ENCODE measurements at places on chromosomes 6 and 20.

- no peak for DNase-seq
These were observed 137.5 kb upstream of the BACH2 start for GRCh38 chr6:90434094-90434493.

DNA sequence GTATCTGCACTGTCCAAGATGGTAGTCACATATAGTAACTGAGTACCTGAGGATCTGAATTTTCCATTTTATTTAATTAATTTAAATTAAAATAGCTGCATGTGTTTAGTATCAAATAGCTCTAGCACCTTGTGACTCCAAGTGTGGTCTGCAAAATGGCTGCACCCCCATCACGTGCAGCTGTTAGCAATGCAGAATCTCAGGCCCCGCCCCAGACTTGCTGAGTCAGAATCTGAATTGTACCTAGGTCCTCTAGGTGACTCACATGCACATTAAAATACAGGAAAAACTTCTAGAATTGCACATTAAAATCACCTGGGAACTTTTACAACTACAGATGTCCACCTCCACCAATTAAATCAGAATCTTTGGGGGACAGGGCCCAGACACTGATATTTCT lies 19.2 kb upstream of the FAM83C start:
- no peak for DNase-seq

- DNase-seq = no peak
These were observed 26.9 kb downstream of the NRN1 start for GRCh38 chr6:5979650-5980420.

DNA sequence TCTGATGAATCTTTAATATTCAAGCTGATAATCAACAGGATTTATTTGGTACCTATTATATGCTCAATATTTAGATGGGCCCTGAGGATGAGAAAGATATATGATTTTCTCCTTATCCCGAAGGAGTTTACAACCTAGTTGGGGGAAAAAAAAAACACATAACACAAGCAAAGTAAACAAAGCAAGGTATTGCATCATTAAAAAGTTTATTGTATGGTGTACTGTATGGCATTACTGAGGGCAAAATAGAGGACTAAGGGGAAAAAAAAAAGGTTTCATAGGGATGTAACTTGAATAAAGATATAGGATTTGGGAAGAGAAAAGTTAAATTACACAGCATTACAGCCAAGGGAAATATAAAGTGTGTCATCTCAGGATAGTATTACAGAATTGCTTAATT lies 574.7 kb downstream of the TBC1D32 start:
- no peak for DNase-seq

- DNase-seq = no peak
These were observed 87.6 kb upstream of the COL21A1 start for GRCh38 chr6:56334937-56335336.

DNA sequence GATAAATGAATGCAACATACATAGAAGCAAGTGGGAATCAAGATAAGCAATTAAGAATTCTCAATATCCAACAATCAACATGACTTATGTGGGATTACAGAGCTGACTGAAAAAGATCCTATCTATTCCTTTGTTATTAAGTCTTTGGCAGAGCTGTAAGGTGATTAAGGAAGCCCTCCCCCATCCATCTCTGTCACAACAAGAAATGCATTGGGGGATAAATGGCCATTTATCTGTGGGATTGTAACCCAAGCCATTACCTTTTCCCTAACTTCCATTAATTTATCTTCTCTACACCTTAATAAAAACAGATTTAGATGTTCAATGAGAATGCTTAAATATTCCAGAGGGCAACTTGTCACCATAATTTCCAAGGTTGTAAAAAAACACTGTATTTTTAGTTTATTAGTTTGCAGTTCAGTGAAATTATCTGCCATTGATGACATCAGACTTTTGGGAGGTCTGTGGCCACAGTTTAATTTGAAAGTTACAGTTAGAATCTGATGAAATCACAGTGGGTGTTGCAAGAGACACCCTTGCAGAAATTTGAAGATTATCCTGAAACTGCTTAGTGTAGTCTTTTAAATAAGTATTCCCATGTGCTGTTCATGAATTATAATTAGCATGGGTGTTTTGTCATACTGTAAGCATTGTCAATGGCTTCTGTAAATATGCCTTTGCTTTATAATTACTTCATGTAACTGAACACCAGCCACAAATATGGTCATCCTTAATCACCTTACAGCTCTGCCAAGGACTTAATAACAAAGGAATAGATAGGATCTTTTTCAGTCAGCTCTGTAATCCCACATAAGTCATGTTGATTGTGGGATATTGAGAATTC lies 49.4 kb upstream of the FYN start:
- no peak for DNase-seq

DNA sequence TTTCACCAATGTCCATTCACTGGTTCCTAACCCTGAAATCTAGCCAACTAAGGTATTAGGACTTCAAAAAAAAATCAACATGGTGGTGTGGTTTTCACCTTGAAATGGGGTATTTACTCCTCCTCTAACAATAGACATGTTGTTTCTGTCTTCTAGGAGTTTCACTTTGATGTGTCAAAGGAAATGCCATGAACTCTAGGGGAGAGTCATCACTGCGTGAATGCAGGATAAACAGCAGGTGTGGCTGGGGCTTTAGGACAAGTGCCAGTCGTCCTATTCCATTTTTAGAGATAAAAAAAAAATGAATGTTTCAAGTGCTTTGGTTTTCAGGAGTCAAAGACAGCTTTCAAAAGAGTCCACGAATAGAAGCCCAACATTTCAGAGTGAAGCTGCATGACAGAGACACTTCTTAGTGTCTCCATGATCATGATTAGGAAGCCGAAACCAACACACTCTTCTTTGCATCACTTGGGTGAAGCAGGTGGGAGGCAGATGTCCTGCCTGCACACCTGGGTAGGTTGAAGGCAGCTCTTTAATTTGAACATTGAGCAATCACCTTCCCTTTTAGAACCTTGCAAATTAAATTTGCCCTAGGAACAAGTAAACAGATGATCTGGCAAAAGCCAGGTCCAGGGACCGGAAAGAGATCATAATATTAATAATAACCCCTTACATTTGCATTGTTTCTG lies 328.5 kb upstream of the PRDM1 start:
- DNase-seq = no peak

Data from stimulated activated CD8-positive, alpha-beta memory T cell treated with anti-CD3 and anti-CD28 coated beads, Interleukin-15, amount 100 ng/mL, for 24 hours (primary cell).